ENCODE measurements at places on chromosomes 3 and 15.

GRCh38 chr3:138325990-138326389 lies 3.7 kb downstream of the NME9 start:
- DNase-seq = no peak

DNA sequence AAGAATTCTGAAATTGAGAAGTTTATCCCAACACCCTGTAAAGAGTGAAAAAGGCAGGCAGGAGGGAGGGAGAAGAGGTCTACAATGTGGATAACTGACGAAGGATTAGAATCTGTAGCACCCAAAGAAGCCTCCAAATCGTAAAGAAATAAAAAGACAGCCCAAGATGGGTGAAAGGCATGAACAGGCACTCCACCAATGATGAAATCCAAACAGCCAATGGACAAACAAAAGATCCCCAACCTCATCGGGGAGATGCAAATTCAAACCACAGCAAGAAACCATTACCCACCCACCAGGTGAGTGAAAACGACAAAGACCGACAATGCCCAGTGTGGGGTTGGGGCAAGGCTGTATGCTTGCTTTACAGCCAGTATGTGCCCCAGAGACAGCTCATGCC lies 85.6 kb downstream of the IQSEC1 start:
- DNase-seq = no peak

DNA sequence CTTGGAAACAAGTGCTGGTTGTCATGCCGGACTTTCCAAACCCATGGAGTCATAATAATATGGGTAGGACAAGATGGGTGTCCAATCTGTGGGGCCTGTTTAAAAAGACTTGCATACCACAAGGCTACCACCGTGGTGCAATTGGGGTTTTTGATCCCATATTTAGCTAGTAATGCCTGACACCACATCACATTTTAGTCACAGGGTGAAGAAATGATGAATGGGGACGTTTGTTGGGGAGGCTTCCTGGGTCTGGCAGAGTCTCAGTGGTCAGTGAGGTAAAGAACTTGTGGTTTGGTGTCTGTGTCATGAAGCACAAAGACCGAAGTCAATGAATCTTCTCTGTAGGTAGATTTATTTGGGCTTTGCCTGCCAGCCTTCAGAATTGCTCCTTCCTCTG lies 31.0 kb downstream of the P3H2 start:
- no peak for DNase-seq

DNA sequence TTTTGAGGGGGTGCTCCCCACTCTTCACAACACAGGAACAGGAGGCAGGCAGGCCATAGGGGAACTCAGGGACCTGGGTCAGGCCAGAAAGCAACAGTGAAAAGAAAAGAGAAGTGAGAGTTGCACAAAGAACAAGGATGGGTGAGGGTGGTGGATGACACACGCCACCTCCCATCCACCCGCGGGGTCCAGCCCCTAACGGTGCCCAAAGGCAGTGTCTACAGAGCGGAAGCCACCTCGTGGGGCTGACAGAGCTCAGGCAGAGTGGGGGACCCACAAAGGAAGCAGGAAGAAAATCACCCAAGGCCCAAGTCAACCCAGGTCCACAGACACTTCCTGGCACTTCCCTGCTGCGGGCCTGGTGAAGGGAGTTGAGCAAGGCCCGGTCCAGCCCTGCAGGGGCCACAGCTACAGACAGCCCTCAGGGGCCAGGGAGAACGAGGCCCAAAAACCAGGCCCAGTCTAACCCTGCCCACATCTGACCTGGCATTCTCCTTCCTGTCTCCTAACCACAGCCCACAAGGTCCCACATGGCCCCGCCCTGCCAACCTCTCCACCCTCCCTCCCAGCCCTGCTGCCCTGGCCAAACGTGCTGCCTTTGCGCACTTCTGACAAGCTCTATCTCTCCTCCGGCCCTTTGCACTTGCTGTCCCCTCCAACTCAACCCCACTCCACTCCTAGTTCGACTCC lies 5.9 kb downstream of the NUP210 start:
- DNase-seq = peak; percentile 70

DNA sequence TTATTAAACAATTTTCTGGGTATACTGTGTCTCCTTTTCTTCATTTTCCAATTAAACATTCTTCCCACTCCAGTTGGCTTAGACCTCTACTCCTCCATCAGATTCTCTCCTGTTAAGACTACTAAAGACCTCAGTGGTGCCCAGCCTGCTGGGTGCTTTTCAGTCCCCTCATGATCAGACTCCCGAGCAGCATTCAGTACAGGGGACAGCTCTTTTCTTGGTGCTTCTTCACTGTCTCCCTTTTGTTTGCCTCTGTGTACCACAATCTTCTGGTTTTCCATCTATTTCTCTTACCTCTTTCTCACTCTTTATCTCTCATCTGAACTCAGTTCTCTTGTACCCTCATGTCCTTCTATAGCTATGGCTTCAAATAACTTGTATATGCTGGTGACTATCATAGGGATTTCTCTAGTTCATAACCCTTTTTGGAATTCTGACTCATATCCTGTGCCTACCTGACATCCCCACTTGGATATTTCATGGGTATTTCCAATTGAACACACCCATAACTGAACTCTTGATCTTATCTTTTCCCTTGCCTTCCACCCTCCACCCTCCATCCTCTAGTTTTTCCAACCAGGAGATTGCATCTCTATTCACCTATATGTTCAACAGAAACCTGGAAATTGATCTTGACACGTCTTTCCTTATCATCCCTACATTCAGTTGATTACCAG lies 55.6 kb upstream of the ABHD10 start:
- DNase-seq = no peak

DNA sequence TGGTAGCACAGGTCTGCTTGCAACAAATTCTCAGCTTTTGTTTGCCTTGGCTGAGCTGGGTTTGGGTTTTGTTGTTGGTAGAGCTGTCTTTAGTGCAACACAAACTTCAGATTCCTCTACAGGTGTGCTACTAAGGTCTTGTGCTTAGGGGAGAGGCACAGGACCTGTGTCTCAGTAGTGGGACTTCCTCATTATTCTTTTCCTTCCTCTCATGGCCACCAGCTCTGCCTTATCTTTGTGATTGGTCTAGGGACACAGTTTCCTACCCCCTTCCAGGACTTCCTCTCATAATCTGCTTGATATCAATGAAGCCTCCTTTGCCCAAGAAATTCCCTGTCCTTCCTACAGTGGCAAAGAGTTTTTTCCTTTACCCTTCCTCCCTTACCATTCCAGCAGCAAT lies 24.9 kb upstream of the DNAAF4 start:
- DNase-seq = no peak

- no peak for DNase-seq
These were observed 354.6 kb downstream of the CNTN6 start for GRCh38 chr3:1447452-1447851.

GRCh38 chr3:36733162-36733696 lies 31.1 kb downstream of the DCLK3 start:
- DNase-seq = no peak

GRCh38 chr15:93614386-93615104 lies 525.5 kb upstream of the RGMA start:
- DNase-seq = no peak

DNA sequence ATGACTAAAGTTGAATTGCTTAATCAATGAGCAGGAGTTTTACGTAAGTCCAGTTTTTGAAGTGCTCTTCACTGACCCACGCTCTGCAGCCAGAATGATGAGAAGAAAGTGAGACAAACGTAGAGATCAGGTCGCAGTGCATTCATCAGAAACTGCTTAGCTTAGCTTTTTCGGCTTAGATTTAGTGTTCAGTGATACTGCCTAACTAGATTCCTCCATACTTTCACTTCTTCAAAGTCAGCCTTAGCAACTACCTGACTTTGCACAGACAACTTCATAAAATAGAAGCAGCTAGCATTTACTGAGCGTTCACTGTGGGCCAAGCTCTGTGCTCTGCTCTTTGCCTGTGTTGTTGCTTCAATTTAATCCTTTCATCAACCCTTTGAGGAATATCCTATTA lies 116.1 kb downstream of the KCNH8 start:
- no peak for DNase-seq

GRCh38 chr3:127590282-127590592 lies 296 bp downstream of the TPRA1 start:
- peak; percentile 38 for DNase-seq

- DNase-seq = peak; percentile 42
These were observed 1.0 kb downstream of the PAK2 start for GRCh38 chr3:196740481-196741248.

DNA sequence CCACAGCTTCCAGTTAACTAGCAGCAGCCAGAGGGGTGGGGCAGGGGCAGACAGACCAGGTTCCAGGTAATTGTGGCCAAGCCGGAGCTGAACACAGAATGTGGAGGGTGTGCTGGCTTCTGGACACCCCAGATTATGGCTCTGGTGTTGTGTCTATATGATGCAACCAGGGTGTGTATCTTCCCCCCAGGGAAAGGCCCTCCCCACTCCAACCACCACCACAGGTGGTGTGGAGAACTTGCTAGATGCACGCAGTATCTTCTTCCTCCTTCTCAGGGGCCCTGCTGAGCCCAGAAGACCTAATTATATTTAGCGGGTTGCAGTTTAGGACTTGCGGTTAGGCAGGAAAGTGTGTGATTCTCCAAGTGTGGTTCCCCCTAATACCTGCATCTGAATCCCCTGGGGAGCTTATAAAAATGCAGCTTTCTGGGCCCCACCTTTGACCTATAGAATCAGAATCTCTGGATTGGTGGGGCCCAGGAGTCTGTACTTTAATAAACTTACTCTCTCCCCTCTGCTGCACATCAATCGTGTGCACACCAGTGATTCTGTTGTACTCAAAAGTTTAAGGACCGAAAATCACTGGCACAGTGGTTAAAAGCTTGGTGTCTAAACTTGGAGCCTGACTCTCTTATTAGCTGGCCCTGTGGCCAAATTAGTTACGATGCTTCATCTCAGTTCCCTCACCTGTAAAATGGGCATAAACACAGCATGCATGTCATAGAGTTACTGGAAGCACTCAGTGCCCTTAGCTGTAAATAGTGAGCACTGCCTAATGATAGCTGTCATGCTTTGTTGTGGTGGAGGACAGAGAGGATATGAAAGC lies 379.1 kb upstream of the PROK2 start:
- no peak for DNase-seq

- no peak for DNase-seq
These were observed 219.3 kb upstream of the PRICKLE2 start for GRCh38 chr3:64444490-64445108.

DNA sequence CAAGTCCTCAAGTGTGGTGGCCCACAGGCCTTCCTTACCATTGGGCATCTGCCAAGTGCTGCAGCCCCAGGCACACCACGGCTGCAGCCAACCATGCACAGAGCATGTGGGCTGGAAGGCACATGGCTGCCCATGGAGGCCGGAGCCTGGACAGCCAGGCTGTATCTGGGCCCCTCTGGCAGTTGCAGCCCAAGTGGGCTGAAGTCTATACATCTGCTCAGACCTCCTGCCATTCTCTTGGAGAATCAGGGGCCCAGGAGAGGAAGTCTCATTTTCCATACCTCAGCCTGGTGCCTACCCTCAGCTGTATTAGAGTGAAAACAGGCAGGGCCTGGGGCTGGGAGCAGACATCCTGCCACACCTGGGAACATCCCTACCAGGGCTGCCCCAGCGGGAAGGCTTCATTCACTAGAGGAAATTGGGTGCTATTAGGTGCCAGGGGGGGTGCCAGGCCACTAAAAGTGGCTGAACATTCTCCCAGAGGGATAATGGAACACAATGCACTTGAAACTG lies 48.0 kb upstream of the SLCO2A1 start:
- no peak for DNase-seq

GRCh38 chr15:72099155-72099554 lies 18.8 kb downstream of the MYO9A start:
- DNase-seq = no peak

- no peak for DNase-seq
These were observed 83.4 kb downstream of the FEZF2 start for GRCh38 chr3:62289922-62290321.

DNA sequence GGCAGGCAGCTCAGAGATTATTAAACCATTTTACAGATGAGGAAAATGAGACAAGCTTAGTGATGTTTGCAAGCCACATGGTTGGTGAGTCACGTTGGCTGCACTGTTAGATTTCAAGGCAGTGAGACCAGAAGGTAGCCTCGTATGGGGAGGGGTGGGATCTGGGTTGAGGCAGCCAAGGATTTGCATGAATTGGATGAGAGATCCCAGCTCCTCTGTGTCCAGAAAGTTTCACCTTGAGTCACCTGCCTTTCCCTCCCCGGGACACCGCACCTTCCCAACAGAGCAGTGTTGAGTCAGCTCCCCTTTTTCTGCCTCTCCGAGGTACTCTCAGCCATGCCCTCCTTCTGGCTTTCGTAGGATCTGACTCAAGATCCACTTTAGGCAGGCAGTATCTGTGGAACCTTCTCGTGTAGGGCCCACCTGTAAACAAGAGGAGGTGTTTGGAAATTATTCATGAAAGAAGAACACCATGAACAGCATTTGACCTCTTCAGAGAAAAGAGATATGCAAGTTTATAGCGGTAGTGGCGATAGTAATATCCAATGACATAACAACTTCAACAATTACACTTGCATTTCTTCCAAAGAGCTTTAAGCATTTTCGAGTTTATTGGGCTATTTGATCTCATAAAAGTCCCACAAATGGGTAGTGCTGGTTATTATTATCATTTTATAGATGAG lies 46.8 kb upstream of the VPS8 start:
- no peak for DNase-seq

GRCh38 chr3:185316740-185317412 lies 46.1 kb upstream of the MAP3K13 start:
- no peak for DNase-seq

DNA sequence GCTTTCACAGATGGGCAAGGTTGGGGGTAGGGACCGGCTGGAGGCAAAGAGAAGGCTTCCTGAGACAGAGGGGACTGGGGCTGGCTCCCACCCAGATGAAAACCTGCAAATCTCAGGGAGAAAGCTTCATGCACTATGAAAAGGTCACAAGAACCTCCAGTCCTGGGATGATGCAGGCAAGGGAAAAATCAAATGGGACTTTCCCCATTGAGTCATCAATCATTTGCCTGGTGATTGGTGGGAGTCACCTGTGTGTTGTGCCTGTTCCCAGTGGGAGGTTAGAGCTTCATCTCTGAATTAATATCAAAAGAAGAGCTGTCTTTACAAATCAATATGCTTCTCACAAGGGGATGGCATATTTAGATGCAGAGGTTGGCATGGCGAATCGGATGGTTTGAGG lies 49.9 kb downstream of the CACNA1D start:
- no peak for DNase-seq

- no peak for DNase-seq
These were observed 88.2 kb upstream of the NTRK3 start for GRCh38 chr15:88344786-88345185.

DNA sequence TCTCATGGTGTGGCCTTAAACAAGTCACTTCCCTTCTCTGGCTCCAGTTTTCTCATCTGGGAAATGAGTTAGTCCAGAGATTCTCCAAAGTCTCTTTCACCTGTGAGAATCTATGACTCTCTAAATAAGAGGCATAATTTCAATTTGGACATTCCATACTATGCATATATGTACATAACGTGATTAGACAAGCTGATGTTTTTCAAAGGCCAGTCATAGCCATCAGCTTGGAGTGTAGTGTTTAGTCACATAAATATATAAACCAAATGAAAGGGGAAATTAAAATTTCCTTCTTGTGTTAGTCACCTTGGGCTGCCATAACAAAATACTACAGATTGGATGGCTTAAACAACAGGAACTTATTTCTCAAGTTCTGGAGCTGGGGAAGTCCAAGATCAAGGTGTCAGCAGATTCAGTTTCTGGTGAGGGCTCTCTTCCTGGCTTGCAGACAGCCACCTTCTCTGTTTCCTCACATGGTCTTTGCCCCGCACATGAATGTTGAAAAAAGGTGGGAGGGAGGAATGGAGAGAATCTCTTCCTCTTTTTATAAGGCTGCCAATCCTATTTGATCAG lies 19.4 kb downstream of the TMEM41A start:
- DNase-seq = no peak

Data from activated CD8-positive, alpha-beta memory T cell treated with anti-CD3 and anti-CD28 coated beads, Interleukin-2, amount 50 U/mL, for 4 hours (primary cell).